ENCODE measurements at places on chromosomes 11 and 22.
A peak's percentile ranks its signal among the peaks of the same experiment; 100 is the strongest.

DNA sequence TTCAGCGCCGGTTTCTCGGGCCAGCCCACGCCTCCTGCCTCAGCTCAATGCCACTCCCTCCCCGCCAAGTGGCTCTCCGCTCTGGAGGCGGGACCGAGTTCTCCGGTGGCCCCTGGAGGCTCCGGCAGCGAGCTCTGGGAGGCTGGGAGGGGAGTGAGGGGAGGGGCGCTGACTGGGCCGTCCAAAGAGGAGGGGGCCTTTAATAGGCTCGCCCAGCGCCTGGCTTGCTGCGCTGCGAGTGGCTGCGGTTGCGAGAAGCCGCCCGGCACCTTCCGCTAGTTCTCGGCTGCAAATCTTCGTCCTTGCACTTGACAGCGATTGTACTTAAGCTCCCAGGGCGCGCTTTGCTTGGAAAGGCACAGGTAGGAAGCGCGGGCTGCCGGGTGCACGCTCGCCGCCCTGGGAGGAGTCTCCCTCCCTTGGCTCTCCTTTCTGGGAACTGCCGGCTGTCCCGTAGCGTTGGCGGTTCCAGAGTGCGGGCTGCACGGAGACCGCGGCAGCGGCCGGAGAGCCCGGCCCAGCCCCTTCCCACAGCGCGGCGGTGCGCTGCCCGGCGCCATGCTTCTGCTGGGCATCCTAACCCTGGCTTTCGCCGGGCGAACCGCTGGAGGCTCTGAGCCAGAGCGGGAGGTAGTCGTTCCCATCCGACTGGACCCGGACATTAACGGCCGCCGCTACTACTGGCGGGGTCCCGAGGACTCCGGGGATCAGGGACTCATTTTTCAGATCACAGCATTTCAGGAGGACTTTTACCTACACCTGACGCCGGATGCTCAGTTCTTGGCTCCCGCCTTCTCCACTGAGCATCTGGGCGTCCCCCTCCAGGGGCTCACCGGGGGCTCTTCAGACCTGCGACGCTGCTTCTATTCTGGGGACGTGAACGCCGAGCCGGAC is at the start of gene ADAMTS15:
ADAMTS15 (plus strand) TSS at position 230 of the 894 bp plus-strand sequence; CDS start at position 559, 329 bp downstream.
- peak; percentile 39 for DNase-seq

DNA sequence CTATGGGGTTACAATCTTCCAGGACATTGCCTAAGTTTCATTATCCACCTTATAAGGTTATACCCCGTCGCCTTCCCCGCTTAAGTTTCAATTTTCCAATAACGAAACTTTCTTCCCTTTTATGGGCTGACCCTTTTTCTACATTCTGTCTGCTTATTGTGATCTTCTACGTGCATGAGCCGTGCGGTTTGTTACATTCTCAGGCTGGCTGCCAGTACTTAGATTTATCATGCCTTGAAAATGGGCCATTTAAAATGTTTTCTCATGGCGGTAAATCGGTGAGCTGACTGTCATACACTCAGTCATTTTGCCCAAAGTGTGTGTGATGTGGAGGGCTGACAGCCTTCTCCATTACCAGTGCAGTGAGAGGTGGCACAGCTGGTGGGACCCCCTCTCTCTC is 23.3 kb downstream of the DGCR6L start:
- no peak for DNase-seq

DNA sequence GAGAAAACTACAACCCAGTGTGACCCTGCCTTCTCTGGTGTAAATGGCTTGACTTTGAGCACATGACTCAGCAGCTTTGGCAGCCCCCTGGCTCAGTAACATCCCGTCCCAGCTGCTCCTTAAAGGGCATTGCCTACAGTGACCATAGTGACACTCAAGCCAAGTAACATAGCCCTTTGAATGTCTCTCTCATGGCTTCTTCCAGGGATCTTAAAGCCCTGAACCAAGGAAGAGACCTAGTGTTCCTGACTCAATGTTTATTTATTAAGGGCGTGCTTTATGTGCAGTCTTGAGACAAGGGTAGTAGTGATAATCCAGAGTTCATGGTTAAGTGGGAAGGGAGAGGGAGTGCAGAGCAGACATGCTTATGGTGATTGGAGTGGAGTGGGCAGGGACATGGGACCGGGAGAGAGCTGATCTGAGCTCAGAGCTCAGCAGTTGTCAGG is 125.7 kb downstream of the PARVA start:
- DNase-seq = no peak

- DNase-seq = no peak
Measured at GRCh38 chr11:1341928-1342524, 32.6 kb upstream of the TOLLIP start.

GRCh38 chr11:108034034-108034433 is 25.3 kb downstream of the CUL5 start:
- DNase-seq = no peak

GRCh38 chr11:85718991-85719807 is 33.2 kb upstream of the CCDC89 start:
- DNase-seq = no peak

GRCh38 chr11:123282597-123282996 is 87.5 kb upstream of the CLMP start:
- DNase-seq = no peak

DNA sequence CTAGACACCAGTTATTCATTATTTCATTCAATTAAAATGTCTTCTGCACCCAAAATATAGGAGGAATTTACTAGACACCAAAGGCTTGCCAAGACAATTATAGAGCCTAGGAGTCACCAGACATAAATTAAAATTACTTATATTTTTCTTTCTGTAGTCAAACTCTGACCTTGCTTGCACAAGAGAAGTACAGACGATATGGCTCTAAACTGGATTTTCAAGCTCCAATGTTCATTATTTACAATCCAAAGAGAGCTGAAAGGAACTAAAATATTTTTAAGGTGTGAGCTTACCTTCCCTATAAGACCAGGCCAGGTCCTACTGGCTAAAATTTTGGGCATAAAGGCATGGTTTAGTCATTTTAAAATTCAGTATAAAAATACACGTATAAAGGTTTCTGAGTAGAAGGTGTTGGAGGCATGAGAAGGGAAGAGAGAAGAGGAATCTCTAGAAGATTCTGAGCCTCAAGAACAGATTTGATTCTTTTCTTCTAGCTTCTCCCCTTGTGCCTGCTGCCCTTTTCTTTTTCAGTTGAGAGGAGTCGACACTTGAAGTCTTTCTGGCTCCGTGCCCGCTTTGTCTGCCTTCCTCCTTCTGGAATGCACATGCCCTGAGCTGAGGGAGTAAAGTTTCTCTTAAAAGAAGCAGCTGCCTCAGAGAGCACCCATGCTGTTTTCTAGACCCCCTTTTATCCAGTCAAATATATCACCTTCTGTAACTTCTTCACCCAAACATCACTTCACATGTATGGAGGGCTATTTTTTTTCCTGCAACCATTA is 13.5 kb downstream of the C11orf97 start:
- DNase-seq = no peak

GRCh38 chr22:30823015-30823370 is 128.3 kb downstream of the OSBP2 start:
- DNase-seq = no peak

DNA sequence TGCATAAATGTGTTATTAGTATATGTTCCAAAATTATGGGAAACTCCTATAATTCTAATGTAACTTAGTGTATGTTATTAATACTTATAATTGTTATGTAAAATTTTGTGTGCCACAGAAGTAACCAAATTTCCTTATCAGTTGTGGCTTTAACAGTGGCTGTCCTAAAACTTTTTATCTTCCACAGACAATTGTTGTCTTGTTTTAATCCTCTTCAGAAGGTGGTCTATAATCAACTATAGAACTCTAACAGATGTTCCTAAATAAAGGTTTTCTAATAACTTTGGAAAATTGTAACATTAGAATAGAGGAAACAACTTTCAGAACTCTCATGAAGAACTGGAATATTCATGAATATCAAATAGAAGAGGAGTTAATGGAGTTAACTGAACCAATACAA is 44.4 kb upstream of the DBX1 start:
- DNase-seq = no peak

- DNase-seq = no peak
Measured at GRCh38 chr11:96227244-96227643, 115.8 kb downstream of the MAML2 start.

DNA sequence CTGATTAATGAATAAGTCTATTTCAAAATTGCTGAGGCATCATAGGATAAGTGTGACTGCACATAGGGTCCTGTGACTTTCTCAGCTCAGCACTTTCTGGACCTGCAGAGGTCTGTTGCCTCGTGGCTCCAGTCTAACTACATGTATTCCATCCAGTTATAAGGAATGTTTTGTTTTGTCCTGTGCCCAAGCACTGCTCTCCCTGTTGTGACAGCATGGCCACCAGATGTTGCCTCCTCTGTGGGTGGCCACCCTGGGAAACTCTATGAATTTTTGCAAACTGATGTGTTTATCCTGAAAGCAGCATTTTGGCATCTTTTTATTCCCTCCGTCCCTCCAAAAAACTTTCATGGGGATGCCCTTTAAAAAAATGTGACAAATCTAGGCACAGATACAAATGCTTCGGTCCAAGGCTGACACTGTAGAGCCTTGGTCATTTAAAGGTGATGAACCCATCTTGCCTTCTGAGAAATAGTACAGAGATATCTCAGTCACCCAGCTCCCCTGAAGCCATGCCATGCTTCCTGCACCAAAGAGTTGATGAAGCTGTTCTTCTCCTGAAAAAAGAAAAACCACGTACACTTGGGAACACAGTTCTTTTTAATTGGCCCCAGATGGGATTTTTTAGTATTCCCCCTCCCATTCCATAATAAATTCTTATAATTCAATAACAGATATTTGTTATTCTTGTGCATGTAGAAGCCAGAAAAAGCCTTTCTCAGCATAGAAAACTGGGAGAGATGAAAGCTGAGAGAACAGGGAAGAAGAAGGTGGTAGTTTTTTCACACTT is 72.6 kb downstream of the CCDC34 start:
- no peak for DNase-seq

DNA sequence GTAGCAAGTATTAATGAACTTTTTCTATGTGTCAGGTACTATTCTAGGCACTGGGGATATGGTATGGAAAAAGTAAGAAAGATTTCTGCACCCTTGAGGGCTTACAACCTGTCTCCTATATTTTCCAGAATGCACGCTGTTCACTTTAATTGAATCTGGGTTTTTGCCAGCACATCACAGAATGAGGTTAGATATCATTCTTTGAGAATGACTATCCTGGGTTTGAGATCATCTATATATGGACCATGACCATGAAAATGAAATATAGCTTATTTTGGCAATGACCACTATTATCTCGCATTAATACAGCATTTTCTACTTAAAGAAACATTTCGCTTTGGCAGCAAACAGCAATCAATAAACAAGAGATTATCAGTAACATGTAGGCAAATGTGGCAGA is 46.9 kb downstream of the C11orf71 start:
- DNase-seq = no peak

- no peak for DNase-seq
Measured at GRCh38 chr11:126930091-126930841, 70.3 kb downstream of the KIRREL3 start.

GRCh38 chr11:115008799-115009198 is 330.5 kb downstream of the NXPE2 start:
- DNase-seq = no peak

GRCh38 chr11:26027887-26028286 is 304.0 kb upstream of the ANO3 start:
- no peak for DNase-seq

DNA sequence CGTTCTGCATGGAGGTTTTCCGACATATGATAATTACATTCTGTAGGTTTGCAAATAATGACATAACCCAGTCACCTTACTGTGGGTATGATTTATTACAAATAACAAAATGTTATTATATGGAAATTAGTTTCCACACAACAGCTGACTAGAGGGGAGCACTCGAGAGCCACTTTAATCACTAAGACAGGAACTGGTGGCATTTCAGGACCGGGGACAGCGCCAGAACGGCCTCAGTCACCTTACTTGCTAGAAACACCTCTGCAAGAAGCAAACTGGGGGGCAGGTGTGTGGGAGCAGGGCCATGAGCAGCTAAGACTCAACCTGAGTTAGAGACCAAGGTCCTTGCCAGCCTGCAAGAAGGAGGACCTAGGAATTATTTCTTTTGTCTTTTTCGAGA is 199.9 kb downstream of the DSCAML1 start:
- no peak for DNase-seq

DNA sequence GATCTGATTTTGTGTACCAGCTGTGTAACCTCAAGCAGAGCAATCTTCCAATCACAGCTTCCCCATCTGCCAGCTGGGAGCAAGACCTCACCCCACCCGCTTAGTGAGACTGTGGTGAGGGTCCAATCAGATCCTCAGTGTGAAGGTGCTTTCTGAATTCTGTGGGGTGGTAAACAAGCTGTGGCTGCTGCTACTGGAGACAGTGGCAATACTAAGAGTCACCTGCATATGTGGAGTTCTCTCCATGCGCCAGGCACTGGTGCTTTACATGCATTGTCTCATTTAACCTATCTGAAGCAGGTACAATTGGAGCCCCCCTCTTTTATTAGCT is 50.4 kb downstream of the CWC15 start:
- no peak for DNase-seq

DNA sequence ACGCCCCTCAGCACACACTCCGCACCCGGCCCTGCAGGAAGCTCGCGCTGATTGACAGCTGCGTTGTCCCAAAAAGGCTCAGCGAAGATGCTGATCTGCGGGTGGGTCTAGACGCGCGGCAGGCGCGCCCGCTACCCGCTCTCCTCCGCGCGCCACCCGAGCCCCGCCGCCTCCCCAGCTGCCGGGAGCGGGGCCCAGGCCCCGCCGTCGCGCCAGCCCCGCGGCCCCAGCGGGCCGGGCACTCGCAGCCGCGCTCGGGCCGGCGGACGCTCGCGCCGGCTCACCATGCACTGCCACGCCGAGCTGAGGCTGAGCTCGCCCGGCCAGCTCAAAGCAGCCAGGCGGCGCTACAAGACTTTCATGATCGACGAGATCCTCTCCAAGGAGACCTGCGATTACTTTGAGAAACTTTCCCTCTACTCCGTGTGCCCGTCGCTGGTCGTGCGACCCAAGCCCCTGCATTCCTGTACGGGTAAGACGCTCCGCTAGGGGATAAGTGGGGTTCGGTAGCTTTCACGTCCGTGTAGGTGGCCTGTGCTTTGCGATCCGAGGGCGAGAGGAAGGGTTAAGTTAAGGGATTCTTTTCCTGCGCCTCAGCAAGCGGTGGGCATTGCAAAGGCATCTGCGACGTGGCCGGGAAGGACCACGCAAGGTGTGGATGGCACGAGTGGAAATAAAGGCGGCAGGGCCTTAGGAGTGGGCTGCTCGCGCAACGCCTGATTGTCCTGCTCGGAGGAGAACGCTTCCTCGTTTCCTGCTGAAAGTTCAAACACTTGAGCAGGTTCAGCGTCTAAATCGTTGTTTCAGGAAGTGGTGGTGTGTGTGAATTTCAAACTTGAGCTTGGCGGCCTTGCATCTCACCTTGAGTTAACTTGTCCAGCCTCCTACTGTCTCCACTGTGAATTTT is at the start of gene BARX2:
BARX2 (plus strand) TSS at position 98 of the 907 bp plus-strand sequence; CDS start at position 286, 188 bp downstream.
- DNase-seq = peak; percentile 26

GRCh38 chr22:41096391-41096790 is 4.0 kb downstream of the EP300 start:
- no peak for DNase-seq

DNA sequence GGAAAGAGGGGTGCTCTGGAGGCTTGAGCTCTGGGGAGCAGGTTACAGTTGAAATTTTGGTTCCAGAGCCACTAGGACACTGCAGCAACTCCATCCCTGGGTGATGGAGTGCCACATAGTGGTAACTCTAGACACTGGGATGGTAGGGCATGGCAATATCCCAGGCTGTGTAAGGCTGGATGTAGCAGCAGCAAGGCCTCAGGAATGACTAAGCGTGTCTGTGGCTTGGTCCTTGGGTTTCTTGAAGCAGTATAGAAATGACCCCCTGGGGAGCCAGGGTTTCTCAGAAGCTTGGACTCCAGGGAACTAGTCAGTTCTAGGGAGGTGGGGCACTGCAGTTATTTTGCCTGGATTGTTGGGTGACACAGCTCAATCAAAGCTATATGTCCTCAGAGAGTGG is 8.1 kb downstream of the MS4A4A start:
- no peak for DNase-seq
